ENCODE measurements at places on chromosomes 12 and 14. TPM values are rescaled to one million over a fixed set of nuclear protein-coding genes. Genes with fewer than 3 reads are reported as not detected.
A peak's percentile ranks its signal among the peaks of the same experiment; 100 is the strongest.

Gene CIROP
- 1.1 TPM for total RNA-seq

Gene CMKLR1
- total RNA-seq, result 73.8 TPM

Gene MMP17
- total RNA-seq, result 4.6 TPM

- DNase-seq, result no peak
These were observed 452.2 kb upstream of the RPL10L start for GRCh38 chr14:47103771-47104170.

DNA sequence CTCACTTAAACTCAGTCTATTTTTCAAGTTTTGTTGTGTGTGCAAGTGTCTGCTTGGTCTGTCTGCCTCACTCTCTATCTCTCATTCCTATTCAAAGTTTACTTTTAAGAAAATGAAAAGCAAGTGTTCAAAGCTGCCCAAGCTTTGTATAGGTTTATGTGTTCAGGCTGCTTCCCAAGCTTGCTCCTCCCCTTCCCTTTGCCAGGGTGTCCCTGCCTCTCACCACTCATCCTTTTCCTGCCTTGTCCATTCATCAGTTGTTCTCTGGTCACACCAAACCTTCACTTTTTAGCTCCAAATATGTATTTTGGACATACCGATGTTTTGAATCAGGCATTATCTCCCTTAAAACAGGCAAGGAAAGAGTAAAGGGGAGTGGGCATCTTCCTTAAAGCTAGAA, 41.3 kb downstream of the STK38L start:
- no peak for DNase-seq

GRCh38 chr12:98635657-98636323, 8.8 kb downstream of the IKBIP start:
- no peak for DNase-seq

DNA sequence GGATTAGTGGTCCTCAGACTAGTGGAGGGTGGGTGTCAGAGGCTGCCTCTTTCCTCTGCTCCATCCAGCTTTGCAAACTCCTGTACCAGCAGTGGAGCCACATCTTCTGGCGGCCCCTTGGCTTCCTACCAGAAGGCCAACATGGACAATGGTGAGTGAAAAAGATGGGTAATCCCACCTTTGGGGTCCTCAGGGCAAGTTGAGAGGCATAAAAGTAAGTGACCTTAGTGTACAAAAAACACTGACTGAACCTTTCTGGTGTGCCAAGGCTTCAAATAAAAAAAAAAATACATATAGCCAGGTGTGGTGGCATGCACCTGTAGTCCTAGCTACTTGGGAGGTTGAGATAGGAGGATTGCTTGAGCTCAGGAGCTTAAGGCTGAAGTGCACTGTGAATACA, 9.2 kb upstream of the PIP4K2C start:
- DNase-seq, result no peak

GRCh38 chr12:49388682-49389386, 21.6 kb downstream of the SPATS2 start:
- no peak for DNase-seq

GRCh38 chr14:58245562-58245961, 919 bp downstream of the PSMA3 start:
- no peak for DNase-seq

DNA sequence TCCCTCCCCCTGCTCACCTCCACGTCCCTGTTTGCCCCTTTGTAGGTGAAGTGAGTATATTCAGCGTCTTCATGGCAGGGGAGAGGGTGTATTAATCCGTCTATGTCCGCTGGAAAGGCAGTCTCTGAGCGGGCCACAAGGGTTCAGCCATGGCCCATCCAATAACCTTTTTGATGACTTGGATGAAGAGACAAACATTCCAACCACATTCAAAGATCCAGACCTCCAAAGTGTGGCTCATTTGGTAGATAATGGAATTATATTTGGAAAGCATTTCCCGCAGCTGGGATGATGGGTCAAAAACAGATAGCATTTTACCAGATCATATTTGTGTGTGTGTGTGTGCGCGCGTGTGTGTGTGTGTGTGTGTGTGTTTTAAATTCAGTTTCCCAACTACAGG, 345.9 kb downstream of the DPF3 start:
- no peak for DNase-seq

GRCh38 chr12:82857276-82857675, 170.6 kb downstream of the TMTC2 start:
- DNase-seq, result no peak

GRCh38 chr14:21385188-21385904, 1.5 kb upstream of the SUPT16H start:
- DNase-seq, result no peak

GRCh38 chr12:42010715-42011114, 134.0 kb downstream of the GXYLT1 start:
- DNase-seq, result no peak

- no peak for DNase-seq
These were observed 112.8 kb downstream of the CHST11 start for GRCh38 chr12:104569346-104570173.

DNA sequence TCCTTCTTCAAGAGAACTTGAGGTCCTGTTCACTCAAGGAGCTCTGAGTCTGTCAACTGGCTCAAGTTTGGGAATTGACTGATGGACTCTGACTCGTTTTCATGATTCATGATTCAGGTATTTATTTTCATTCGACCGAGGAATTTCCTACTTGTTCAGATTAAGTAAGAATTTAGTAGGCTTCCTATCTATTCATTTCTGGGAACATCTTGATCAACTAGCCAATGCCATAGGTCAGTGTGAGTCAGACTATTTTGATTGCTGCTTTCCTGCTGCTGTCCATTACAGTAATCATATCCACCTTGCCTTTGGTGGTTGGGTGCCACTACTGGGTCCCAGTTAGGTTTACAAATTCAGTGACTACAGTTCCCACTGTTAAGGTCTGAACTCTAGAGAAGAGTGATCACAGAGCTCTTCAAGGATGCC, 6.1 kb downstream of the FAM186A start:
- no peak for DNase-seq

GRCh38 chr14:60346706-60347105, 97.7 kb downstream of the PPM1A start:
- no peak for DNase-seq

- no peak for DNase-seq
These were observed 4.1 kb downstream of the CELA1 start for GRCh38 chr12:51342416-51342815.

- no peak for DNase-seq
These were observed 17.2 kb downstream of the MAP3K12 start for GRCh38 chr12:53481939-53482586.

- no peak for DNase-seq
These were observed 112.2 kb upstream of the SFSWAP start for GRCh38 chr12:131598717-131599116.

GRCh38 chr12:47767216-47767724, 5.8 kb upstream of the SLC48A1 start:
- DNase-seq, result no peak

GRCh38 chr14:96165493-96166436, 38.9 kb upstream of the BDKRB2 start:
- no peak for DNase-seq

- no peak for DNase-seq
These were observed 1.5 kb downstream of the TRAPPC6B start for GRCh38 chr14:39168591-39168990.

DNA sequence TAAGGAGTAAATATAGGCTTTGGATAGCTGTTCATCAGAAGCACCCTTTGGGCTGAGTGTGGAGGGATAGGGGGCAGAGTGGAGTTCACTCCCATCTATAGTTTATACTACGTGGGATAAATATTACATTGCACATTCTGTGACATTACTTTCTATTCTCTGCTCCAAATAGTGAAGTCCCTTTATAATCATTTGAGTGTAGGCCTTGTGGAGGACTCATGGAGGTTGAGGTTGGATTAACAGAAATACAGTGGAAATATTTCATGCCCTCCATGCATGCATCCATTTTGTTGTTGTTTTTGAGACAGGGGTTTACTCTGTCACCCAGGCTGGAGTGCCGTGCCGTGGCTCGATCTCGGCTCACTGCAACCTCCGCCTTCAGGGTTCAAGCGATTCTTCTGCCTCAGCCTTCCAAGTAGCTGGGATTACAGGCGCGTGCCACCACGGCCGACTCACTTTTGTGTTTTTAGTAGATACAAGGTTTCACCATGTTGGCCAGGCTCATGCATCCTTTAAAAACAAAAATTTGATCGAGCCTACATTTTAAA, 1.4 kb downstream of the CHPT1 start:
- DNase-seq, result no peak

DNA sequence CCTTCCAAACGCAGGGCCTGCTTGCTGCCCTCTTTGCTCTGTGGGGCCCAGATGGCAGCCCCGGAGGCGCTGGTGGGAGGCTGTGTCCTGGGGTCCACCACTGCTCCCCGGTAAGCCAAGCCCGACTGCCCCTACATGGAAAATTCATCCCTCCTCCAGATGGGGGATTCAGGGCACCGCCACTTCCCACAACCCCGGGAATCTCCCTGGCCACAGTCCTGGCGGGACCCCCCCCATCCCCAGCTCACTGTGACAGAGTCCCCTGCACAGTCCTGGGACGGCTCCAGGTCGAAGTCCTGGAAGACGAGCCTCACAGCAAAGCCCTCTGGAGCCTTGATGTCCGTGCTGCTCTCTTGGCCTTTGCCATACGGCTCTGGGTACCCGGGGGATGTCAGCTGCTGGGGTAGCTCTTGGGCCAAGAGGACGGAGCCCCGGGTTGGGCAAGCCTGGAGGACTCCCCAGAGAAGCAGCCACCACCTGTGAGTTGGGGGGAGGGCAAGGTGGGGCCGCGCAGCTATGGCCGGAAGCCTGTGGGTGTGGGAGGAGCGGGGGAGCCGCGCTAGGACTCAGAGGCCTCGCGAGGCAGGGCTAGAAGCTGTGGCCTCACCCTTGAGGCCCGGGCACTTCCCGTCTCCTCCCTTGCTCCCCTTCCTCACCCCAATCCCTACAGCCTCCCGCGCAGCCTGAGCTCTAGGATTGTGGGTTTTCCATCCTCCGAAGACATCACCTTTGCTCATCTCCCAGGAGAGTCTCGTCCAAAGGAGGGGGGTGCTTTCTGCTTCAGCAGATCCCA, 815 bp downstream of the C1RL start:
- peak; percentile 35 for DNase-seq

- no peak for DNase-seq
These were observed 1.3 kb downstream of the BHLHE41 start for GRCh38 chr12:26123482-26123980.

GRCh38 chr14:36626151-36626550, 35.5 kb upstream of the PAX9 start:
- no peak for DNase-seq

DNA sequence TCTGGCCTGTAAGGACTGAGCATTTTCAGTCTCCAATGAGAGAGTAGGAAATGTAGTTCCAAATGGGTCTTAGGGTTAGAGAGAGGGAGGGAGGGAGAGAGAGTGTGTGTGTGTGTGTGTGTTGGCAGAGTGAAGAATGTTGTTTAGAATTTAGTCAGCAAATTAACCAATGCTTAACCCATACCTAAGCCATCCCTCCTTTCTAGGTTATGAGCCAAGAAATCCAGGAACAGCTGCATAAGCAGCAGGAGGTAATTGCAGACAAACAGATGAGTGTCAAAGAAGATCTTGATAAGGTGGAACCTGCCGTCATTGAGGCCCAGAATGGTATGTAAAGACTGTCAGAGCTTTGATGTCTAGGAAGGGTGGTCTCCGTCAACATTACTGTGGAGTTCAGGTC, 56.9 kb downstream of the HSP90AA1 start:
- DNase-seq, result no peak

- no peak for DNase-seq
These were observed 586 bp downstream of the TTC6 start for GRCh38 chr14:37595809-37596621.

GRCh38 chr14:46325157-46325556, 326.4 kb downstream of the RPL10L start:
- no peak for DNase-seq

Data from thoracic aorta (tissue), 2 donors.